ENCODE measurements at places on chromosomes 5 and 9.

DNA sequence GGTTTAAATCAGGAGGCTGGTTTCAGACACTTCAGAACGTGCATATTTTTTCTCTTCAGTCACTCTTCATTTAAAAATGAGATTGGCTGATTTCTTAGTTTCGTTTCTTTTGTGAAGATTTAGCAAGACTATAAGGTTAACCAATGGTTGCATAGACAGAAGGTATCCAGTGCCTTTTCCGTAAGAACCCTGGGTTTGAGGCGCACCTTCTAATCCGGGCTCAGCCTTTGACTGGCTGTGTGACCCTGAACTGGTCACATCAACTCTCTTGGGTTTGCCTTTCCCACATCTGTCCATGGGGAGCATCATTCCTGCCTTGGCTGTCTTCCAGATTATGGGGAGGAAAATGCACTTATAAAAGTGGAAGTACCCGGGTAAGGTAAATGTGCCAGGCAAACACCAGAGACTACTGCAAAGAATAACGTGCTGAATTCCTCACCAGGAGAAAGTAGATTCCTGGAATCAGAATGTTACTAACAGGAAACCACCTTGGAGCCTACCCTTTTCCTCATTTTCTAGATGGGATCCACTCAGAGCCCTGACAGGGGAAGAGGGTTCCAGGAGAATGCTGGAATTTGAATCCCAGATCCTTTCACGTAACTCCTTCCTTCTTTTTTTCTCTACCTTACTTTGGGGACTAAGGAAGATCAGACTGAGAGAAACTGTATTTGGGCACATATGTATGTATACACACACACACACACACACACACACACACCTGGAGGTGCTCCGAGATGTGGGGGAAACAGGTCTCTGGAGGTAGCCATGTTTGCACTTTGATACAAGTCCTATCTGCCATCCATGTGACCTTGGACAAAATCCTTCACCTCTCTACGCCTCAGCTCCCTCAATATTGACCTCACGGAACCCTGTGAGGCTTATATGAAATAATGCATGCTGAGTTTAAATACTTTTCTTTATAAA lies 6.8 kb downstream of the HAND1 start:
- DNase-seq = no peak

DNA sequence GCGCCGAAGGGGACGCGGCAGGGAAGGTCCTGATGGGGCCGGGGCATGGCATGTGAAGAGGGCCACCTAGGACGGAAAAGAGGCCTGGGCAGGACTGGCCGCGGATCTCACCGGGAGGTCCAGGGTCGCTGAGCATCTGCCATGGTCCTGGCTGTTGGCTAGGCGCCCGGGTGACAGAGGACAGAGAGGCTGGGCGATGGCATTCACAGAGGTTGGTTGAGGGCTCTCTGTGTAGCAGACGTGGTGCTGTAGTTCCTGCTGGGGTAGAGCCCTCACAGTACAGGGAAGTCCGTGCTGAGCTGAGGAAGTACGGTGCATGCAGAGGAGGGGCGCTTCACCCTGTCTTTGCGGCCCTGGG lies 427 bp downstream of the PCYOX1L start:
- DNase-seq = peak; percentile 27

DNA sequence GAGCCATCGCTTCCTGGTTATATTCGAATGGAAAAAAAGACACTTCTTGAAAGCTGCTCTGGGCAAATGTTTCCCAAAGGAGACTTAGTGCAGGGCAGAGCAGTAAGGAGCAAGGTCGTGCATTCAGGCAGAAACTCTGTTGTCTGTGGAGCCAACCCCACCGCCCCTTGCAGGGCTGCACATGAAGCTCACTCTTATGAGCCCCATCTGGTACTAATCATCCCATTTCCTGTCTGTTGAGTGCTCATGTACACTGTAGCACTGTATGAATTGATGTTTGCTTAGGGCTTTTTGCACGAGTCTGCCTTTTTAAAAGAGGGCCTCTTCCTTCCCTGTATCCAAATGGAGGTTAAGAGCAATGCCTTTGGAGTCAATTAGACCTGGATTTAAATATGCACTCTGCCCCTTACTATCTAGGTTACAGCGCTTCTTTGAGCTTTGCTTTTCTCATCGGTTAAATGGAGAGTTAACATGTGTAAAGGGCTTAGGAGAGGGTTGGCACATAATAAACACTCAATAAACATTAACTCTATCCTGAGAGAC lies 25.4 kb downstream of the HMHB1 start:
- DNase-seq = no peak

DNA sequence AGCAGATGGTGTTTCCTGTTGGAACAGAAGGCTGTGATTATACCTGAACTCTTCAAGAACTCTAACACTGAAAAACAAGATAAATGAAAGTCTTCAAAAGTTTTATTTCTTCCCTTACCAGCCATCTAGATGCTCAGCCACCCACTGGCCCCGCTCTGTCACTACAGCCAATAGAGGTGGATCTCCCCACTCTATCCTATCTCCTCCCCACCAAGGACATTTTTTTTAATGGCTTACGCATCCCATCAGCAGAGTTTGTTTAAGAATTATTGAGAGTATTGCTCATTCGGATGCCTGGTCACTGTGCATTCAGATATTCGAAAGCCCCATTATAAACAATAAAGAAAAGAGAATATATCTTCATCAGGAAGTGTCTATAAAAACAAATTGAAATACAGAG lies 159.4 kb downstream of the RASEF start:
- DNase-seq = no peak

GRCh38 chr9:110179734-110180133 lies 28.2 kb downstream of the C9orf152 start:
- no peak for DNase-seq

DNA sequence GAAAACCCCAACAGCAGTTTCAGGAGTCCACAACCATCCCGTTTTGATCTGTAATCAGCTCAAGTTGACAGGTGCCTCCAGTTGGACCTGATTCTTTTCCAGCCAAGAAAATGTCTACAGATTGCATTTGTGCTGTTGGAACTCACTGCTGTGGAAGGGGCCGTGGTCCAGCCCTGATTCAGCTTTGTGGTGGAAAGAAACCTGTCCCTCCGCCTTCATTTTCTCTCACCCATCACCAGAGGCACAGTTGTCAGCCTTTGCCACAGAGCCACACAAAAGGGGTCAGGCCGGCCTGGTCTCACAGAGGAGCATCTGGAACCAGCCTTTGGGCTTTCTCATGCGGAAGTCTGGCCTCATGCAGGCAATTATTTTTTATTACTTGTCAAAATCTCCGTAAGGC lies 483.6 kb downstream of the GADD45G start:
- no peak for DNase-seq

GRCh38 chr9:4750023-4750673 lies 9.1 kb upstream of the AK3 start:
- no peak for DNase-seq

- DNase-seq = no peak
Measured at GRCh38 chr5:141486091-141486490, 1.3 kb downstream of the PCDHGC4 start.

DNA sequence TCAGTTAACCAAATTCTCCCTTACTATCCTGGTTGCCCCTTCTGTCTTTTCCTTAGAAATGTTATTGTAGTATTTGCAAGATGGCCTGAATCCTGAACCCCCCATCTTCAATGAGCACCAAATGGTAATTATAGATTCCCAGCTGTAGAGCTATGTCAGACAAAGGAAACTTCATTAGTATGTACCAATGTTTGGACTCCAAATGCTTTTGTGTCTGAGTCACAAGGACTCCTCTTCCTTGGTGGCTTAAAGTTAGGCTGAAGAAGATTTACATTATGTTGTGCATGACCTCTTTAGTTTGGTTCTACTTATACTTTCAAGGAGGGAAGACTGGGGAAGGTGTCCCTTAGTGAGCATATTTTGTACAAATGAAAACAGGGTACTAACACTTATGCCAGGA lies 105.9 kb upstream of the CDKN2B start:
- no peak for DNase-seq

DNA sequence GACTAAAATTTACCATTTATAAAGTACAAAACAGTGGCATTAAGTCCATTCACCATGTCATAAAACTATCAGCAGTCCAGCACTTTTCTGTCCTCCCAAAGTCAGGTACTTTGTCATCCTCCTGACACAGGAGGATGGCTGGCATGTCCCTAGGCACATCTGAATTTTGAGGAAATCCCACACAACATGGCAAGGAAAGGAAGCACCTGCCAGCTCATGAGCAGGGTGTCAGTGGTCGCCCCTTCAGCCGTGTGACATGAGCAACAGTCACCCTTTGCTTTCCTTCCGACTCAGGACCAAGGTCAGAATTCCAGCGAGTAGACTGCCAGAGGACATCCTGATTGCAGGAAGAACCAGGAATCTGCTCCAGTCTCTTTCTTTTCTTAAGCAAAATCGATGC lies 77.1 kb downstream of the PPARGC1B start:
- no peak for DNase-seq

GRCh38 chr5:123585871-123586270 lies 73.9 kb downstream of the CSNK1G3 start:
- no peak for DNase-seq

- no peak for DNase-seq
Measured at GRCh38 chr5:174877987-174878386, 153.6 kb downstream of the MSX2 start.

DNA sequence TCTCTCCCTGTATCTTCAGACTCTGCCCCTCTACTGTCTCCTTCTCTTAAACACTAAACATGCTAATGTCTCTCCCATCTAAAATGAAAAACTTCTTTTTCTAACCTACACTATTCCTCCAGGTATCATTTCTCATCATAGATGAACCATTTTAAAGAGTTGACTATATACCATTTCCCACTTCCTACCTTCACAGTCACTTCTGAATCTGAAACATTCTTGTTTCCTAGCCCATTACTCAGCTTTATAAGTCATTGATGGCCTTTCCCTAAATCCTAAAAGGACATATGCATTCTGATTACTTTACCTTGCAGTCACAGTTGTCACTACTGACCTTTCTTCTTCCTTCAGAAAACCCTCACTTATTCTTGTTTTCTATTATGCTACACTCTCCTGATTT lies 118.2 kb downstream of the SSBP2 start:
- no peak for DNase-seq

DNA sequence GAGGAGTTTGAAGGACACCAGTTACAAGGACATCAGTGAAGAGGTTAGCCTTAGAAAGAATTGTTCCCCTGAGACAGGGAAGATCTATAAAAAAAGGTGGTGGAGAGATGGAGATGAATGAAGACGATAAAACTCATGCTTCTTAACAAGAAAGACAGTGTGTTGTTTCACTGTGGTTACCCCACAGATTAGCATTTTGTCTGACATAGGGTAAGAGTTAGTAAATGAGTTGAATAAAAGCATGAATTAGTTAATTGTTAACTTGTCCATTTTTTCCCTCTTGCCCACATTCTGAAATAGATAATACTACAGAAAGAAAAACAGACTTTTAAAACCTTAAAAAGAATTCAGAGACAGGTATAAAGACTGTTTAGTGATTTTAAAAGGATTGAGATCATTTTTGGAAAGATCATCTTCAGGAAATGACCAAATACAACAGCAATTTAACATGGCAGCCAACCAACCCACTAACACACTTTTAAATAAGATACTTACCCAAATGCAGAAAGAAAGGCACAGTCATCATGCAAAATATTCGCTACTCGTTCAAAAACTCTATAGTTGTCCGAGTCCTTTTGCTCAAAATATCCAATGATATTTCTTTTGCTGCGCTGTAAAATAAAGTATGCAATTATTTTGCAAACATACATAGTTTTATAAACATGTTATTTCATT lies 78.5 kb downstream of the ERP44 start:
- DNase-seq = no peak

DNA sequence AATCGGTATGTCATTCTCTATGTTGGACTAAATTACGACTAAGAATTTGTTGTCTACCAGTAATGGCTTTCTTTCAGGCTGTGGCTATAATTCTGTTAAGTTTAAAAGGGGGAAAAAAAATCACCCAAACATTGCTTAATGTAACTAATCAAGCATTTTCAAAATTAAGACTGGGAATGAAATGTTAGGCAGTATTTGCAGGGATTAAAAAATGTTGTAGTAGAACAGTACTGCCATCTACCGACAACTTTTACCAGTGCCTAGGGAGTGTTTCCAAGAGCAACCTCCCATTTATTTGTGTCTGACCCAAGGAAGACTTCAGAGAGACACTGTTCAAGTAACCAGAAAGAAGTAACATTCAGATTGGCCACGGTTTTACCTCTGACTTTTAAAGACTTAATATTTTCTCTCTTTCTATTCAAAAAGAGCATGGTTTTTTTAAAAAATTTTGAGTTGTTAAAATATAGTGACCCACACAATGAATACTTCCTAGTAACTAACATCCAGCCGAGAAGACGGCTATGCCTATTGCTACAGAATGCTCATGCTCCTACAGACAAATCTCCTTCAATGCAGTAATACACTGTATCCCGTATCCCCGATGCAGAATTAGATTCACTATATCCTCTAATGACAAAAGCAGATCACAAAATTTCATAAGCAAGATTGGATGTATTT lies 92.4 kb downstream of the ARL15 start:
- DNase-seq = no peak

Data from stimulated activated naive CD4-positive, alpha-beta T cell (primary cell).